CD14-positive monocyte (primary cell): ENCODE measurements at places on chromosomes 11 and 22. TPM values are rescaled to one million over a fixed set of nuclear protein-coding genes. Genes with fewer than 3 reads are reported as not detected.
A peak's percentile ranks its signal among the peaks of the same experiment; 100 is the strongest.

Gene APOA4
- polyA plus RNA-seq = not detected

GRCh38 chr11:14974515-14975251 lies 2.5 kb upstream of the CALCA start:
- H3K27ac ChIP-seq = no peak overlapping the region
- H3K4me1 ChIP-seq = no peaks in the 10 kb centered on the region
- no peak overlapping the region for H3K4me3 ChIP-seq
- H3K27me3 ChIP-seq = peaks cover 62% of the 10 kb centered on the region
- no peak for DNase-seq
- no peaks in the 10 kb centered on the region for H3K36me3 ChIP-seq

DNA sequence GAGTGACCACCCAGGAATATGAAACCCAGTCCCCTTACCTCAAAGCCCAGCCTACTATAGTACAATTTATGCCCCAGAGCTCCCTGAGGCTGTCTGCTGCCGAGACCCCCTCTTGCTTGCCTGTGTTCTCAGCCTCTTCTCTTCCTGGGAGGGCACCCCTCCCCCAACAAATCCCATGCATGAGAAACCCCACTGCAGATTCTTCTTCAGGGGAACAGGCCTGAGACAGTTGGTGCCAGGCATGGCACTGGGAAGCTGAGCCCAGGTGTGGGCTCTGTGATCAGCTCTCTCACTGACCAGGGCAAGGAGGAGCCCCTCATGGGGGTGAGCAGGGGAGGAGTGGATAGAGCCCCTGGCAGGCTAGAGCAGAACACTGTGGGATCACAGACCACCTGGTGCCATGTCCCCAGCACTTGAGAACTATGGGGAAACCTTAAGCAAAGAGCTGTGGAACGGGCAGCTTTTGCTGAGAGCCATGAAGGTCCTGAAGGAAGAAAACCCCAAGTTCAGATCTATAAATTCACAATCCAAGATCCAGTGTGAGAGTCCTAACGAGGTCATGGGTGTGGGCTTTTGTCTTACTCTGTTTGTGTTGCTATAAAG lies 46.5 kb upstream of the TH start:
- H3K4me3 ChIP-seq = no peak overlapping the region
- DNase-seq = no peak

Gene NRGN
- polyA plus RNA-seq = 125 and 148 TPM in 2 replicates

Gene LZTR1
- polyA plus RNA-seq = 11.5 TPM

- H3K4me1 ChIP-seq = no peaks in the 10 kb centered on the region
- no peaks in the 10 kb centered on the region for H3K27me3 ChIP-seq
- no peak for DNase-seq
- H3K36me3 ChIP-seq = no peaks in the 10 kb centered on the region
Measured at GRCh38 chr11:41895081-41895480, 435.6 kb upstream of the LRRC4C start.

Gene SHANK2
- polyA plus RNA-seq = not detected

GRCh38 chr11:86740628-86741483 lies 59.5 kb upstream of the PRSS23 start:
- no peaks in the 10 kb centered on the region for H3K36me3 ChIP-seq
- H3K27ac ChIP-seq = no peak overlapping the region
- no peak overlapping the region for H3K4me3 ChIP-seq
- no peaks in the 10 kb centered on the region for H3K27me3 ChIP-seq
- peaks cover 19% of the 10 kb centered on the region for H3K4me1 ChIP-seq
- peak; percentile 80 for DNase-seq

Gene EMID1
- polyA plus RNA-seq = not detected in 2 replicates

GRCh38 chr22:20964090-20964798 lies 2.8 kb upstream of the AIFM3 start:
- no peak for DNase-seq
- no peaks in the 10 kb centered on the region for H3K36me3 ChIP-seq
